ENCODE measurements at places on chromosomes 3 and 15.
A peak's percentile ranks its signal among the peaks of the same experiment; 100 is the strongest.

GRCh38 chr3:55013145-55013925 lies 85.5 kb upstream of the LRTM1 start:
- DNase-seq: peak; percentile 46

DNA sequence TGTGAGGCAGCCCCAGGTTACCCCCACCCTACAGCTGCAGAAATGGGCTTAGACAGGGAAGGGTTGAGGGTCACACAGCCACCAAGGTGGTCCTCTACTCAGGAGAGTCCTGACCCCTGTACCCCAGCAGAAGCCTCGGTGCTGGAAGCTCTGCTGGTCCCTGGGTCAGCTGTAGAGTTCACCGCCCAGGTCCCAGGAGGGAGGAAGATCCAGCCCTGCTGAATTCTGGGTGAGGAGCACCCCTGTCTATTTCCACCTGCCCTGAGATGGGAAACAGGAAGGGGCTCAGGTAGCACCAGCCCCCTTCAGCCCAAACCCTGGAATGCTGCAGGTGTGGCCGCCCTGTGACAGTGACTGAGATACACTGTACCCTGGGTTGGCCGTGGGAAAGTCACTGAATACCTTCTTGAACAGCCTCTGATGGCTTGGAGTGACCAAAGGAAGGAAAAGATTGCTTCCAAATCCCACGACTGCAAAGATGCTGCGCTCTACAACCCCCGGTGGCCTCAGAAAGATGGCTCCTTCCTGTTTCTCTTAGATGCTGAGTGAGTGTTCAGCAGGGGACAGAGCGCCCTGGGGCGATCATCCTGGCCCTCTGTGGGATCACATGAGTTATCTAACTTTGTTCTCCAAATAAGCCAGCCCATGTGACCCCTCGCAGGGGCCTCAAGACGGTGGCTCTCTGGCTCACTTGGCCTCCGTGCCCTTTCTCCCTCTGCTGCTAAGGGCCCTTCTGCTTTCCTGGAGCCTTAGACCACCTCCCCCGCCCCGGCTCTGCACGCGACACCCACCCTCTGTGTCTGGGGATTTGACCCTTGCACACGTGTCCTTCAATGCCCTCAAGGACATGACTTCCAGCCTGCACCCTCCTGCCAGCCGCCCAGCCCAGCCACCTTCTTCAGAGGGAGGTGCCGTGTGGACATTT lies 141.9 kb downstream of the NSMCE3 start:
- no peak for DNase-seq

GRCh38 chr3:39637807-39638206 lies 170.3 kb downstream of the MOBP start:
- DNase-seq: peak; percentile 32

DNA sequence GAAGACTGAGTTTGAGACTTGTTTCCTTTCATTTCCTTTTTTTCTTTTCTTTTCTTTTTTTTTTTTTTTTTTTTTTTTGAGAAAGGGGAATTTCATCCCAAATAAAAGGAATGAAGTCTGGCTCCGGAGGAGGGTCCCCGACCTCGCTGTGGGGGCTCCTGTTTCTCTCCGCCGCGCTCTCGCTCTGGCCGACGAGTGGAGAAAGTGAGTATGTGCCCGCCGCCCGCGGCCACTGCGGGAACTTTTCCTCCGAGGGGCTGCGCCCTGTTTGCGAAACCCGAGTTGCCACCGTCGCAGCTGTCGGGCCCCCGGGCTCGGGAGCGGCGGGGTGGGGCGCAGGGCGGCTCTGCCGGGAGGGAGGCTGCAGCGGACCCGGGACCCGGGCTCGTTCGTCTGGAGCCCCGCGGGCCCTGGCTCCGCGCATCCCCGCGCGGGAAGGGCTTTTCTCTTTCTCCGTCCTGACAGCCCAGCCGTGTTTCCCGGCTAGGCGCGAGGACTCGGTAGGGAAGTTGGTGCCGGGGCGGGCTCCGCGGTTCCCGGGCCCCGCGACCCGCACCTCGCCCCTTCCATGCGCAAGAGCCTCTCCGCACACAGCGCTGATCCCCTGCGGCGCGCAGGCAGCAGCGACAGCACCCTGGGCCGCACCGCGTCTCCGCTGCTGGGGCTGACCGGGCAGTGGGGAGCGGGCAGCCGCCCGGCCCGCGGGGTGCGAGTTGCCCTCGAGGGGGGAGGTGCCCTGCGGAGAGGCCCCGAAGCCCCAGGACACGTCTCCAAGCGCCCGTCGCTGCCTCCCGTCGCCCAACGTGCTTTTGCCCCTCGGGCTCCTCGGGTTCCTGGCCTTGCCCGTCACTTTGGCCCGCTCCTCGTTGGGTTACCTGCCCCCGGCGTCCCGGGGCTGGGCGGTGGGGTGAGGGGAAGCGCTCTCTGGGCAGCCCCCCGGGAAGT lies 1.4 kb downstream of the IGF1R start:
- DNase-seq: no peak

GRCh38 chr3:31882431-31882830 lies 98.6 kb downstream of the OSBPL10 start:
- DNase-seq: no peak

- no peak for DNase-seq
These were observed 22.8 kb downstream of the STOML1 start for GRCh38 chr15:73969151-73969759.

DNA sequence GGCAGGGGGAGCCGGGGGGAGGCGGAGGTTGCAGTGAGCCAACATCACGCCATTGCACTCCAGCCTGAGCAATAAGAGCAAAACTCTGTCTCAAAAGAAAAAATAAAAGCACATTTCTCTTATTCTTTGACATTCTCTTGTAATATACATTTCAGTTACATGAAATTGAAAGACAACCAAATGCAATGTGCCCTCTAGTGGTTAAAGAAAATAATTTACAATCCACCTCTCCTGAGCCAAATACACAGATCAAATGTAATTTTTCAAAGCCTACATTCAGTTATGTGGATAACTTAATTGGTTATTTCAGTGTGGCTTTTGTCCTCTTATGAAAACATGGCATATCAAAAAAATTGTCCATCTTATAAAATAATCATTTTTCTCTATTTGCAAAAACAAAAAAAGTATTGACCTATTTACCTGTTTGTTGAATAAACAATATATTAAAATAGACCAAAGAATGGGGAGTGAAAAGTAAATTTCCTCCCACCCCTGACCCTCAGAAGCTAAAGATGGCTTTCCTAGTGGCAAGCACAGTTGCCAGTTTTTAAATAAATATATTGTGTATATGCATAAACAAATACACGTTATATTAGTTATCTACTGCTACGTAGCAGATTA lies 14.2 kb upstream of the U2SURP start:
- DNase-seq: peak; percentile 10

DNA sequence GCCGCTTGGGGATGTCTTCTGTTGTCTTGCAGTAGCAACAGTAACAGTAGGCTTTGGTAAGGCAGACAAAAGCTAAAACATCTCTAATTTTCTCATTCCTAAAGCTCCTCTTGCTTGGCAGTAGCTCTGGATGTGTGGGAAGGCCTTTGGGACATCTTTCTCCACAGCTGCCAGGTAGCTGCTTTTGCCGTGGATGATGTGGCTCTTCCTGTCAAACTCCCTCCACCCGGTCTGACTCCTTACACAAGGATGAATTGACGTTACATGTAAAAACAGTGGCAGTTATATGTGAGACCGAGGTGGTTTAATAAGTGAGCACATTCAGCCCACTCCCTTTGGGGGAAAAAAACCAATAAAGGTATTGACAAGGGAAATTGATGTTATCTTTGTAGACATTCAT lies 309.1 kb downstream of the TUSC7 start:
- no peak for DNase-seq

GRCh38 chr3:59142556-59142955 lies 92.7 kb upstream of the CFAP20DC start:
- no peak for DNase-seq

GRCh38 chr15:49815526-49815925 lies 194.7 kb downstream of the DTWD1 start:
- no peak for DNase-seq

DNA sequence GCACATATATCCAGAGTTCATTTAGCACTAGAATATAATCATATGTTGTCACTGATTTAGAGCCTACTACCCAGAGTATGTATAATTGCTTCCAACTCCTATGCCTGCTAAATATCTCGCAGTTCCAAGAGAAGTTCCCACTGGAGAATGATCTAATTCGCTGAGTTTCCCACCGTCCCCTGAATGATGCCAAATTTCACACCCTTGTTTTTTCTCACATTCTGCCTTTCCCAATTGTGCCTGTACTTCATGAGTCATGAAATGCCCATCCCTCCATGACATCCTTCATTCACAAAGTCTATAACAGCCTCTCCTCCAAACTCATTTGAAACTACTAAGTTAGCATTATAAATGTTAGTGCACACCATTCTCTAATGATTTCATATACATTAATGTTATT lies 177.2 kb downstream of the CBLB start:
- DNase-seq: no peak

DNA sequence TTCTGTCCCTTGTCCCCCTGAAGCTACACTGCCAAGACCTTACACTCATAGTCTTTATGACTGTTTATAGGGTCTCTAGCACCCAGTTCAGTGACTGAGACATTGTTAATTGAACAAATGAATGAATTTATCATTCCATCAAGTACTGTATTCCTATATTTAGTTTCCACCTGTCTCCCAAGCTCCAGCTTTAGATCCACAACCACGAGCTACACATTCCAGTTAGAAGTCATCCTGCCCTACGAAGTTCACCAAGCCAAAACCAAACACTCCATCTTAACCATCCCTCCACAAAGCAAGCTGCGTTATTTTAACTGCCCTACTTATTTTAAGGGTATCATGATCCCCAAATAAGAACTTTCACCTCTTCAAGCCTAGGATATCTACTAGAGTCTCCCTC lies 31.3 kb downstream of the TNIK start:
- no peak for DNase-seq

DNA sequence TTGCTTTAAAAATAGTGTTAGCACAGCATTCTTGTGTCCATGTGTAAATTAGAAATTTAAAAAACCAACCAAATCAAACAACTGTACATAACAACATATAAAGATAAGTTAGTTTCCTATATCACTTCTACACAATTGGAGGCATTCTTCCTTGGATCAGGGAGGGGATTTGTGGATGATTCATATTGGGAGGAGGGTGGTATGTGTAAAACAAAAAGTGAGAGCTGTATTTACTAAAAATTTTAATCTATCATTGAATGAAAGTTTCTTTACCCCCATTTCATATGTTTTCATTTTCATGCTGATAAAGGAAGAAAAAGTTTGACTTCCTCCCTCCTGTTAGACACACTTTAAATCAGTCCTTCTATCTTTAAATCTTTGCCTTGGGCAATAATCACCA lies 325.0 kb downstream of the SATB1 start:
- DNase-seq: no peak

DNA sequence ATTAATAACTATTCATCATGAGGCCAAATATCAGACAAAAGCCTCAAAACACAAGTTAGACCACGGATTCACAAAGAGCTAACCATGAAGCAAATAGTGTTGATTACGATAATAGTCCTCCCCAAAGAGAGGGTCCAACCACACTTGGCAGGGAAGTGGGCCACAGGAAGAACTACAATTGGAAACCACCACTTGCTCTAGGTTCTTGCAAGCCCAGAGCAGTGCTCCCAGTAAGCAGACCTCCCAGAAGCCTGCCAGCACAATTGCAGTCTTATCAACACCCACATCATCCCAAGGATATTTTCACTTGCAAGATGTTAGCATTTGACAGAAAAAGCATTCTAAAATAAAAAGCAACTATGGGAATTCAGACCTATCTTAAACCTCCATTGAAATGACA lies 11.3 kb downstream of the SETD2 start:
- no peak for DNase-seq

GRCh38 chr15:99749386-99749785 lies 16.1 kb upstream of the LYSMD4 start:
- no peak for DNase-seq

- no peak for DNase-seq
These were observed 236.5 kb downstream of the AGBL1 start for GRCh38 chr15:86316216-86316615.

- DNase-seq: no peak
These were observed 9.8 kb downstream of the MSL2 start for GRCh38 chr3:136186344-136186743.

GRCh38 chr3:174440741-174441587 lies 418.2 kb upstream of the NAALADL2 start:
- DNase-seq: peak; percentile 86

GRCh38 chr3:14412831-14413380 lies 10.5 kb downstream of the SLC6A6 start:
- DNase-seq: no peak

DNA sequence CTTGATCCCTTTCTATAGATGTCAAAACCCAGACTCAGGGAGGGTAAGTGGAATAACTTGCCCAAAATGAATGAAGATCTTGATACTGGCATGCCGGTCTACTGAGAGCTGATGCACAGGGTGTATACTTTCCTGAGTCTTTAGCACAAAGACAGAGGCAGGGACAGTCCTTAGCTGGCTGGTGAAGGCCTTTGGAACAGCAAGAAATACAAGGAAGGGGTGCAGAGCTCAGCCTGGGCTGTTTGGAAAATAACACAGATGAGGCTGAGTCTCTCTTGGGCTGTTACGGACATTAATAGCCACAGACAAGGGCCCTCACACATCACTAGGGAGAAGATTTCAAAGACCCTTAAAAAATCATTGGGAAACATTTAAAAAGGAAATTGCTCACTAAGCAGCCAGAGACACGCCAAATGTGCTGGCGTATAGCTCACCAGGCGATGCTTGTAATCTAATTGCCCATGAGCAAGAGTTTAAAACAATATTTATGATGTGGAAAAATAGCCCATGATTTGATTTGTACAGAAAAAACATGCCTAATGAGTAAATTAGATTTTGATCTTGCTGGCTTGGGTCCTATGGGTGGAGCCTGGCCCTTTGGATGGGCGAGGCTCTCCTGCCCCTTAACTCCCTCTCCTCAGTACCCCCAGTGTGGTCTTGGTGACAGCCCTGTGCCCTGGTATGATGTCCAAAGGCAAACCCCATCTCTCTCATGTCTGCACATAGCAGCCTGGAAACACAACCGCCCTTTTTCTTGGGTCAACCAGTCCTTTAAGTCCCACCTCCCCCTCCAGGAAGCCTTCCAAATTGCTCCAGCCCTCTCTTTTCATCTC lies 81.8 kb upstream of the MRPS22 start:
- DNase-seq: no peak

- no peak for DNase-seq
These were observed 2.4 kb upstream of the SLC12A6 start for GRCh38 chr15:34339946-34340345.

DNA sequence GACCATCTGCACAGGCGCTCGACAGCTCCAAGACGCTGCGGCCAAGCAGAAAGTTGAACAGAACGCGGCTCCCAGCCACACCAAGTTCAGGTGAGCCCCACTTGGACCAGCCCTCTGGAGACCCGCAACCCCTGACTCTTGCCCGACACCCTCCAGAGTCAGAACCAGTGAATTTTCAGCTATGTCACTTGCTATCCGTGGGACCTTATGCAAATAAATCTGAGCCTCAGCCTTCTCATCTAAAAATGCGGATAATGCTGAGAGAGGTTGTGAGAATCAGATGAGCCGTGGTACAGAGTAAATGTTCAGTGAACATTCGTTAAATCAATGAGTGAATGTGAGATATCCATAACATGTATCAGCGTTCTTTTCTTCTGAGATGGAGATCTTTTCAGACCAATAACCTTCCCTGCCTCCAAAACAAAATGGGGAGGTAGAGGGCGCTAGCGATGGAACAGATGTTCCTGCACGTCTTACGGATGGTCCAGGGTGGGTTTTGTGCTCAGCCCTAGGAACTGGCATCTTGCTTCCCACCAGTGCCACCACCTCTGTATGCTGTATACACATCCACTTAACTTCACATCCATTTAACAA lies 524 bp downstream of the MRPS11 start:
- DNase-seq: no peak

Measured in brain microvascular endothelial cell (primary cell).